ENCODE measurements at places on chromosomes 5 and 9.

DNA sequence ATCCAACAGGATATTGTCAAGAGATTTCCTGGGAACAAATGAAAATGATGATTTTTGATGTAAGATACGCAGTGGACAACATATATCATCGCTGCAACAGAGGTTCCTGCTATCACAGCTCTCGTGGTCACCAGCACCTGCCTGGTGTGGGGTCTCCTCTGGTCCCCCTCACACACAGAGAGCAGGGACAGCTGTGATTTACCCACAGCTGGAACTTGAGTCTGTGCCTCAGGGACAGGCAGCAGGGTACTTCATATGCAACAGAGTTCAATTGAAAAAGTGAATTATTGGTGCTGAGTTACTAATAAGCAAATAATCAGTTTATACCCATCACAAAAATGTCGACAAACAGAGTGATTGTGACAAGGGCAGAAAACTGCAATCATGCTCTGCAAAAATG is 93.4 kb downstream of the LMX1B start:
- no peak for DNase-seq

DNA sequence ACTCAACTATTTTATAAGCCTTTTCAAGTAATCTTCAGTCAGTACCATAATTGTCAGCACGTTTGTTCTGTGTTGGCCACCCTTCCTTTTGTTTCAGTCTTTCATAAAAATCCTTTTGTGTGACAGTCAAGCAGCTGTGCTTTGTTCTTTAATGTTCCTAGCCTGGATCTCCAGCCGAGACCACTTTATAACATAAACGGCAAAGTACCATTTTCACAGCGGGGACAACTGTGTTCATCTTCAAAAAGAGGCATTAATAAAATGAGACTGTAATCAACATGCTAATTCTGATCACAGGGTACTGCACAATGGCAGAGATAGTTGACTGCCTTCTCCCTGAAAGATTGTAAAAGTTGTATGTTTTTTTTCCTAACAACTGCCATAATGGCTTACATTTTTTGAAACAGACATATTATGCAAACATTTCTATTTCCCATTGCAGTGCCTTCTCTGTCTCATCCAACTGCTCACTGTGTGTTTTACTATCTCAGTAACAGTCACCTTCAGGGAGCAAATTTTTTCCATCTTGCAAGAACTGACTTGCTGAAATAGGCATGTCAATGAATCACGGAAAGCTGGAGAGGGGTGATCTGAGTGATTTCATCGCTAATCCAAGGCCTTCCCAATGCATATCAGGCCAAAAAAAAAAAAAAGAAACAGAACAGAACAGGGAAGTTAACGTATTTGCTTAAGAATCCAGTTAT is 828.5 kb upstream of the DMAC1 start:
- DNase-seq, result no peak

- DNase-seq, result no peak
These were observed 24.0 kb upstream of the SLC9A3 start for GRCh38 chr5:548256-548655.

DNA sequence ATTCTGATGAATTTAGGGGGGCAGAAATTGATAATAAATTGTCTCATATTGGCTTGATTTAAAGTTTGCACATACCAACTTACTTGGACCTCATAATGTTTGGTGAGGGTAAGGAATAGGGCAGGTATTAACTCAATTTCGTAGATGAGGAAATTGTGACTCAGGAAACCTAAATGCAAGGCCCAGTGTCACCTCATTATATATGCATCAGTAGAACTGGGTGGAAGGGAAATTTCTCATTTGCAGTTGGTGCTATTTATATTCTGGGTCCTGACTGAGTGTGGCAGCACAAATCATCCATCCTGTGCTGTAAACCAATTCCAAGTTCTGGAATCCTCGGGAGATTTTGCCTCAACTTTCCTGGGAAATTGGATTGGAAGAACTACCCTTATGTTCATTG is 103.0 kb downstream of the SPATA31D1 start:
- DNase-seq, result no peak

DNA sequence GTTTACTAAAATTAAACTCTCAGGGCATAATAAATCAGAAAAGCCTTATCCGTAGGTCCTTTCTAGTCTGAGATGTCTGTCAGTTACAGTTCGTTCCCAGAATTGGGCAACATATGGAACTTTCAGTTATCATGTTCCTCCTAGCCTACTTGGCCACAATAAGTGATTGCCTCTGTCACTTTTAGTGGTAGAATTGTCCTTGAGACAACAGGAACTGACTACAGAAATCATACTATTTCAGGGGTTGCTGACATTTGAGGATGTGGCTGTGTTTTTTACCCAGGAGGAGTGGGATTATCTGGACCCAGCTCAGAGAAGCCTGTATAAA is 956 bp downstream of the ZNF189 start:
- DNase-seq, result no peak

DNA sequence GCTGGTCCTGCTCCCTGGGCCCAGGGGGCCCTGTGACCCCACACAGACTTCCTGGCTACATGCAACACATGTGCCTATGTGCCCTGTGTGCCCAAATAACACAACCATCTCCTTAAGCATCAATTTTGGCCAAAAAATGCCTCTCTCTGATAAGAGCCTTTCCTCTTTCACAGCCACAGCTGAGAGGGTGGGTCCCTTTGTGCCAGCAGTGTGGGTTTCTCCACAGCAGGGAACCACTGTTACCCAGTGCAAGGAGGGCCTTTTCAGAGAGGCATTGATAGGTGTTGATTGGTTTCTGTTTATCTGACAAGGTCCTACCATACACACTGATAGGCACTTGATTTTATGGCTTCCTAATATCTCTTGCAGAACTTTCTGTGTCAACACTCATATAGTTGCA is 42.7 kb downstream of the SYK start:
- no peak for DNase-seq

DNA sequence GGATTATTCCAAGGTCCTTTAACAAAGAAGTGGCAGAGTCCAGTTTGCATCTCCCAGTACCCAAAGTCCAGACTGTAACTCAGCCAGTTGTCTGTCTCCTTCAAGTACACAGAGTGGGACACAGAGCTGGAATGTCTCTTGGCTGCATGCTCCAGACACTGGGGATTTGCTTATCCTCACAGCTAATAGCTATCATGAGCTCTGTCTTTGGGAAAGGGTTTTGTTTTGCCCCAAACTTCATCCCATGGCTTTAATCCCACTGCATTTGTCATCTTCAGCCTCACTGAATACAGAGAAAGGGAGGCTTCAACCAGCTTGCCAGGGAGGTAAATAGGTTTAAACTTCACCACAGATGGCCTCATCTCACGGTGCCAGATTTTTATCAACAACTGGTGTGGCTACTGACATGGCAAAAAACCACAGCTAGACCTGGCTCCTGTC is 412.2 kb upstream of the SLC24A2 start:
- DNase-seq, result peak; percentile 81

DNA sequence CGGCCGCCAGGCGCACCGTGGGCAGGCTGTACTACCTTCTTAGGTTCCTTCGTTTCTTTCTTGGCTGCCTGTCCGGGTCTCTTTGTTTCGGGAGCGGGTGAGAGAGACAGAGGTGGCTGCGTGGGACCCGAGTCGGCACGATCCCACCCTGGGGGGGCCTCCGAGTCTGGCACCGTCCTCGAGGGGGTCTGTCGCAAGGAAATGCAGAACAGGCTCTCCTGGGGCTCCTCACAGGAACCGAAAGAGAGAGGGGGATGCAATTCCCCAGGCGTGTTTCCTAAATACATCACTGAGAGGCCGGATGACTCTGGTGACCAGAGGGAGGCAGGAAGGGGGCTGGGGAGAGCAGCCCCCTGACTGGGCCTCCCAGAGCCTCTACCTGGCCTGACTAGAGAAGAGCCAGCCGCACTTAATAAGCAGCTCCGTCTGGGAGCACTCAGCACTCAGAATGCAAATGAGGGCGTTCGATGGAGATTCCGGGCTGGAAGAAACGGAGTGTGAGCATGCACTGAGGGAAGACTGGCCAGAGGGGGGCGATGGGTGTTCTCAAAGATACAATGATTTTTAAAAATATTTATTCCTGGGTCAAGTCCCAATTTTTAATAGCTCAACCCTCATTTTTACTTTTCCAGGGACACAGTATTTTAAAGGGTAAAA is 11.7 kb upstream of the INPP5E start:
- DNase-seq, result no peak

DNA sequence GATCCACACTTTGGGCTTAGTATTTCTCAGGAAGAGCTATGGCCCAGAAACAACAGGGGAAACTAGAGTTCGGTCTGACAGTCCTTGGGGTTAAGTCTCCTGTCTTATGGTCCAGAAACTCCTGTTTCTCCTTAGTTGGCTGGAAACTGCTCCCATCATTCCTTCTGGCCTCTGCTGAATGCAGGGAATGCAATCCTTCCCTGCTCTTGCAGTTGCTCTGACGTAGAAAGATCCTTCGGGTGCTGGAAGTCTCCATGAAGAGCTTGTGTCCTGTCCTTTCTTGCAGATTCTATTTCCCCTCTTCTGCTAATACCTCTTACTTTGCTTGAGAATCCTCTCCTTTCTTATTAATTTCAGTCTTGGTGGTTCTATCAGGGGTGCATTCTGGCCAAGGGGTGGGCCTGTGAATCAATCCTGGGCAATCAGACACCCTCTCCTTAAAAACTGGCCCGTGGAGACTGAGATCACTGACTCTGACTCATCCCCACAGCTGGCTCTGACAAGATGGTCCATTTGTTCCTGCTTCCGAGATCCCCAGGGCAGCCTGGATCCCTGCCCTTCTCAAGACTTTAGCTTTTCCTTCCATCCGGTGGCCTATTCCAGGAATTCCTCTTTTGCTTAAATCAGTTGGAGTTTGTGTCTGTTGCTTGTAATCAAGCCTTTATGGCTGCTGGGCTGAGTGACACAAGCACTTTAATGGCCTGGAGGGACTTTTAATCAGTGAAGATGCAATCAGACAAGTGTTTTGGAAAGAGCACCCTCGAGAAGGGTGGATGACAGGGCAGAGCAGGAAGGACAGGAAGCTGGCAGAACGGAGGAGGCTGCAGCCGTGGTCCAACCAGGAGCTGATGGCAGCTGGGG is 23.7 kb downstream of the PTGS1 start:
- no peak for DNase-seq

GRCh38 chr5:121033334-121033733 is 569.2 kb downstream of the PRR16 start:
- DNase-seq, result no peak

- DNase-seq, result no peak
These were observed 195.7 kb downstream of the CD180 start for GRCh38 chr5:67000794-67001475.

- no peak for DNase-seq
These were observed 163.8 kb downstream of the TMEM38B start for GRCh38 chr9:105858006-105858690.

DNA sequence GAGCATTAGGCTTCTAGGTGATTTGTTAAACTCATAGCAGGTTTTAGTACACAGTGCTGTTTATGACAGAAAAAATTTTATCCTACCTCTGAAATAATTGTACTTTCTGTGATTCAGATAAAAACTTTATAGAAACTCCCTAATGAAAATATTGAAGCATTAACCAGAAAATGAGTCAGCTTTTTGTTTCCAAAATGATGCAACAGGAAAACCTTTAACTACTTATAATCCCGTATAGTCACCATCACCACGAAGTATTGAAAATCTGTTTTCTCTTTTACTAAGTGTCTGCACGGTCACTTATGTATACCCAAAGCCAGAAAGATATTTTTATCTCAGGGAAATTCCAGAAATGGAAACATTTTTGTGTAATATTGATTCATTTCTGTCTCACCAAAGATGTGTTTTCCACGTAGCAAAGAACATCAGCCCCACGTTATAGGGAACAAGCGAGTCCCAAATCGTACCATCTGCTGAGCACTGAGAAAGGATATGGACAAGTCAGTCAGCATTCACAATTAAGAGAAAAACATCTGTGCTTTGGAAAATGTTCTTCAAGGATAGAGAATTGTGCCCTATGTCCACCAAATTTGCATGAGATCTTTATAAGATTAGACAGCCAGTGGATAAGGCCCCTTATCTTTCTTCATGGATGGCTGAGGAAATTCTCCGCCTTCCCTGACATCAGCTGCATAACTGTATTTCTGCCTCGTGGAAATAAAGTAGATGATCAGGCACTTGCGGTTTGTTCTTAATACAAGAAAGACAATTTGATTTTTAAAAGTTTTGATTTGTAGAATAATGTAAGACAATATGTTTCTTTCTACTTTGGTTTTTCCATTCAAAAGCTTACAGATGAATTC is 41.9 kb downstream of the TNFAIP8 start:
- DNase-seq, result peak; percentile 29

DNA sequence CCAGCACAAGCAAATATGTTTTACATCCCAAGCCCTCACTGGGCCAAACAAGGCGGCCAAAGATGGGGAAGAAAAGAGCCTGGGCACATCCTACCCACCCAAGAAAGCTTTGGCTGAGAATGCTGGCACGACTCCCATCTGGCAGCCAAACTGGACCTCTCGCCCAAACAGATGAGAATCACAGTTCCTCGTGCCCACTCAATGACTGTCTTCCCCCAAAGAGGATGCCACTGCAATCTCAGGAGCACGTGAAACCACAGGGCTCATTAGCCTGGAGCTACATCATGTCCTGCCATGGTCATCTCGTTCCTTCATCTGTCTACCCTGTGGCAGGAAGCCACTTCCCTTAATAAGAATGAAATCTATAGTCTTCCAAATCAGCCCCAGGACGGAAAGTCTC is 536.8 kb downstream of the BNC2 start:
- DNase-seq, result no peak

GRCh38 chr5:163914910-163915309 is 409.5 kb downstream of the MAT2B start:
- DNase-seq, result peak; percentile 96

DNA sequence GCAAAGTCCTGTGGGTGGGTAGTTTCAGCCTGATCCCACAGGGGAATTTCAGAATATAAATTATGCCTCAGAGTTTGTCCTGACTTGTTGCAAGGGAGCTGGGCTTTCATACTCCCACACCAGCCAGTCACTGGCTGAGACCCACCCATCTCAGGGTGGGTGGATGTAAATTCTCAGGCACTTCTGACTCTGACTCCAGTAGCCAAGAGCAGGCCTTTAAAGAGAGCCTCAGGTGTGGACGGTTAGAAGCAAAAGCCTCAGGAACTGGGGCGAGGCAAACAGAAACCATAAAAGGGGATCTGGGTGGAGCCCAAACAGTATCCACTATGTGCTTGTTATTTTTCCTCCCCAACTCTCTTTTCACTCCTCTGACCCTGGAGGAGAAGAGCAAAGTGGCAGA is 28.6 kb upstream of the FBXW11 start:
- DNase-seq, result no peak

DNA sequence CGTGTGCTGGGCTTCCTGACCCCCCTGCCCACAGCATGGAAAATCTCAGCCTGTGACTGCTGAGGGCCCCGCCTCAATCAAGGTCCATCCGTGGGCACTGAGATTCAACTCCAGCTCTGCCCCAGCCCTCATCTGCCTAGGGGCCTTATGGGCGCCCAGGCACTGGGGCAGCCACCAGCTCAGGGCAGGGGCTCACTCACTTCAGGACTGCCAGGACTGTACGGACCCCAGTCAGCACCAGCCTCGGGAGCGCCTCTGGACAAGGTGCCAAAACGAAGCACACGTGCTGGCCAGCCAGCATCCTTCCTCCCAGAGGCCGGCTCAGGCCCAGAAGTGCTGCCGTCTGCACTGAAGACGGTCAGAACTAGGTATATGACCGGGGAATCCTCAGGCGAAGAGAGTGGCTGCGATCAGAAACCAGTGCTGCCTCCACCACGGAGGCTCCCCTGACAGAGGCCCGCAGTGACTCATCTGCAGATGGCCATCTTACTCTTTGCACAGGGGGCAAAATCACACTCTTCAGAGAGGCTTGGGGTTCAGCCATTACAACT is 19.6 kb downstream of the CLPTM1L start:
- no peak for DNase-seq

GRCh38 chr9:26457151-26457550 is 435.5 kb downstream of the CAAP1 start:
- DNase-seq, result no peak

GRCh38 chr9:755454-756381 is 85.8 kb upstream of the DMRT1 start:
- DNase-seq, result no peak

Data from DMS 273 treated with DMSO at 0.1 percent for 48 hours (cell line).